Right lobe of liver (tissue), 6 donors: ENCODE measurements at places on chromosomes 11 and 22. TPM values are rescaled to one million over a fixed set of nuclear protein-coding genes. Genes with fewer than 3 reads are reported as not detected.

DNA sequence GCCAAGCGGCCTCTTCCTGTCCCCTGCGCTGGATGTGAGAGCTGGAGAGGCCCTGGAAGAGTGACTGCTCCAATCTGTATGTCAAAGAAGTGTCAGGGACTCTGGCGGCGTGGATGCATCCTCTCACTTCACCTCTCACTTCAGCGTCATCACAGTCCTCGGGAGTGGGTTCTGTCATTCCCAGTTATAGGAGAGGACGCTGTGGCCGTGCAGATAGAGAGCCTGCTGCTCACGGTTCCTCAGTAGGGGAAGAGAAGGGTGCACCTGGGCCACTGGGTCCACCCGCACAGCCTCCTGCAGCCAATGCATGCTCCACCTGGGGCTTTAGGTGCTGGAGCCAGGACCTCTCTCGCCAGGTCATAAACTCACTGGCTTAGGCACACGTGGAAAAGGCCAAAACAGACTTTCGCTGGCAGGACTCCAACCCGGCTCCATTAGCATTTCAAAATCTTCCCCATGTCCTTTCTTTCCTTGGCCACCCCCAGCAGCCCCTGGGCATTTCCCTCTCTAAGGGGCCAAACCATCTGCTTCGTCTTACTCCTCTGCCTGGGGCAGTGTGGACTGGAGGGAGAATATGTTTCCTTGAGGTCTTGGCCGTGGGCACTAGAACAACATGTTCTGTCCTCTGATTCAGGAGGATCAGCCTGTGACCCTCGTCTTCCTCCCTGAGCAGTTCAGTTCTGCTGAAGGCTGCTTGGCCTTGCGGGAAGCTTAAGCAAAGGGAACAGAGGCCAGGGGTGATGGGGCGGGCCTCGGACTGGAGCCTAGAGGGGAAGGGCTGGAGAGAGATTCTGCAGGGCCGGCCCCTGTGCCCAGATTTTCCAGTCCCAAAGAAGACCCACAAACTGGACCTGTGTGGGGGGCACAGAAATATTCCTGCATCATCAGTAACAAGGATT, 57.8 kb downstream of the ST14 start:
- no peaks in the 10 kb centered on the region for H3K36me3 ChIP-seq
- H3K27ac ChIP-seq = no peak overlapping the region
- no peaks in the 10 kb centered on the region for H3K4me1 ChIP-seq
- H3K4me3 ChIP-seq = no peak overlapping the region

DNA sequence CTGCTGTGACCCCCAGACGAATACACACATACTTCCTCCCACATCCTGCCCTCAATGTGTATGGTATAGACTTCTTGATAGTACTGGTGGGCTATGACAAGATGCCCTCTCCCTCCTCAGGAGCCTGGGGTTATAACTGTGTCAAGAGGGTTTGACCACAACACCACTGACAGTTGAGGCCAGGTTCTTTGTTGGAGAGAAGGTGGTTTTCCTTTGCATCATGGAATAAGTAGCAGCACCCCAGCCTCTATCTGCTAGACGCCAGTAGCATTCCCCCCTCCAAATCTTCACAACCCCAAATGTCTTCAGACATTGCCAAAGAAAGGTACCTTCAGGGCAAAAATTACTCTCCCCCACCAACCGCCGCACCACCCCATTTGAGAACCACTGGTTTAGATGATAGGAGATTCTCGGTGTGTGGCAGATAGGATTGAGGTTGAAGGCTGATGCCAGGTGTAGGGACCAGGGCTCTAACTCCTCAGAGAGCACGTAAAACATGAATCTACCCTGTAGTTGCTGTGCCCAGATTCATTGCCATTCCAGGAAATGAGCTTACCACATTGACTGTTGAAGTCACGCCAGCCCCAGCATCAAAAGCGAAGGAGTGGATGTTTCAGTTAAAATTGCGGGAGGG, 5.5 kb upstream of the MYO18B start:
- H3K27me3 ChIP-seq = no peaks in the 10 kb centered on the region
- H3K4me3 ChIP-seq = no peak overlapping the region
- no peaks in the 10 kb centered on the region for H3K36me3 ChIP-seq

- no peaks in the 10 kb centered on the region for H3K27me3 ChIP-seq
- H3K27ac ChIP-seq = no peak overlapping the region
- no peaks in the 10 kb centered on the region for H3K4me1 ChIP-seq
- DNase-seq = no peak
- no peaks in the 10 kb centered on the region for H3K36me3 ChIP-seq
Observed at GRCh38 chr11:33910296-33910957, 18.6 kb upstream of the LMO2 start.

DNA sequence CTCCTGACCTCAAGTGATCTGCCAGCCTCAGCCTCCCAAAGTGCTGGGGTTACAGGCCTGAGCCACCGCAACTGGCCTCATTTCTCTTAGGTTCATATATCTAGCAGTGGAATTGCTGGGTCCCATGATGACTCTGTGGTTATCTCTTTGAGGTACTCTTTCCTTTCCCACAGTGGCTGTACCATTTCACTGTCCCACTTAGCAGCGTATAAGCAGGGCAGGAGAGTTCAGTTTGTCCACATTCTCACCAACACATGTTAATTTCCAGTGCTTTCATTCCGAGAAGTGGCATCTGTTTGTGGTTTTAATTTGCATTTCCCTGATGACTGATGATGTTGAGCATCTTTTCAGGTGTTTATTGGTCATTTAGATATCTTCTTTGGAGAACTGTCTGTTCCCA, 16.4 kb downstream of the PRR5 start:
- no peak overlapping the region for H3K4me3 ChIP-seq
- H3K36me3 ChIP-seq = no peaks in the 10 kb centered on the region
- no peak for DNase-seq

DNA sequence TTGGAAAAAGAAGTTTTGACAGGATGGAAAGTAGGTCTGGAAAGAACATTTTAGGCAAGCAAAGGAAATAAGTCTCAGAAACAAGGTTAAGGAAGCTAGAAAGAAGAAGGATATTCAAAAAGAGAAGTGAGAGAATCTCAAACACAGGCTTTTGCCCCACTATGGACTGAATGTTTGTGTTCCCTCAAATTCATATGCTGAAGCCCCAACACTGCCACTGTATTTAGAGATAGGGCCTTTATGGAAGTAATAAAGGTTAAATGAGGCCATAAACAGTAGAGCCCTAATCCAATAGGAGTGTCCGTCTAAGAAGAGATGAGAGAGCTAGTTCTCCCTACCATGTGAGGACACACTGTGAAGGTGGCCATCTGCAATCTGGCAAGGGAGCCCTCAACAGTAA, 20.6 kb upstream of the RPS13 start:
- H3K4me3 ChIP-seq = no peak overlapping the region
- no peaks in the 10 kb centered on the region for H3K27me3 ChIP-seq
- no peak for DNase-seq

DNA sequence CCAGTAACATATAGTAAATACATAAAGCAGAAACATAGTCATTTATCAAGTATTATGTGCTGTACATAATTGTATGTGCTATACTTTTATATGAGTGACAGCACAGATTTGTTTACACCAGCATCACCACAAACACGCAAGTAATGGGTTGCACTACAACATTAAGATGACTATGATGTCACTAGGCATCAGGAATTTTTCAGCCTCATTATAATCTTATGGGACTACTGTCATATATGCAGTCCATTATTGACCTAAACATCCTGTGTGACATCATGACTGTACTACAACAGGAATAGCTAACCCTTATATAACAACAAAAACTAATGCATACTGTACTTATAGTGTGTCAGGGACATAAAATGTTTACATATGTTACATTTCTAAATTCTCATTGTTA, 50.2 kb upstream of the IZUMO1R start:
- H3K36me3 ChIP-seq = no peaks in the 10 kb centered on the region
- H3K27me3 ChIP-seq = no peaks in the 10 kb centered on the region
- H3K4me1 ChIP-seq = no peaks in the 10 kb centered on the region
- no peak for DNase-seq

DNA sequence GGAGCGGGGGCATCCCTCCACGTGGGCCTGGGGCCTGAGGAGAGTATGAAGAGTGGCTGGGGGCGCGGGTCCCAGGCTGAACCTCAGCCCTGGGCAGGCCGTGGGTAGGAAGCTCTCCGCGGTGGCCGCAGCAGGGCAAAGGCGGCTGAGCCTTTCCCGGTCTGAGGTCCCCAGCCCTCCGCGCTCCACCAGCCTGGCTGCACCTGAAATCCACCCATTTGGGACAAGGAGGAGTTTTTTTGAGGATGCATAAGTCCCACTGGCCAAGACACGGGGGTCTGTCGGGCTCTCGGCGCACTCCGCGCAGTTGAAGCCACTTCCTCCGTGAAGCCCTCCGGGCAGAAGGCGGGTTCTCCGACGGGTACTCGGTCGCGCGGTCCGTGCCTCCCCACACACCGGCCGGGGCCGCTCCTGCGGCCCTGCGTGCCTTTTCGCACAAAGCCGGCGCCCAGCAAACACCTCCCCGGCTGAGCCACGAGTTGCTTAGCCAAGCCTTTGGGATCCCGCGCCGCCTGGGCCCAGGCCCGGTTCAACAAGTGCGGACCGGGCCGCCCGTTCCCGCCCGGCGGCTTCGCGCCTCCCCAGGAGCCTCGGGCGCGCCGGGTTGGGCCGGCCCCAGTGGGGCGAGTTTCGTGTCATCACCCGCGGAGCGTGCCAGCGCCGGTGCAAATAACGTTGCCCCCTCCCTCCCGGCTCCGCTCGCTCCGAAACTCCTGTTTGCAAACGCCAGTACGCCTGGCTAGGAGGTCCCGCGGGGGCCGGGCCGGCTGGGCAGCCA, 666 bp upstream of the OVOL1 start:
- H3K27me3 ChIP-seq = peaks cover 4% of the 10 kb centered on the region
- H3K36me3 ChIP-seq = no peaks in the 10 kb centered on the region
- H3K27ac ChIP-seq = no peak overlapping the region
- peak overlapping the region; percentile 21 for H3K4me3 ChIP-seq
- peaks cover 14% of the 10 kb centered on the region for H3K4me1 ChIP-seq
- no peak for DNase-seq

DNA sequence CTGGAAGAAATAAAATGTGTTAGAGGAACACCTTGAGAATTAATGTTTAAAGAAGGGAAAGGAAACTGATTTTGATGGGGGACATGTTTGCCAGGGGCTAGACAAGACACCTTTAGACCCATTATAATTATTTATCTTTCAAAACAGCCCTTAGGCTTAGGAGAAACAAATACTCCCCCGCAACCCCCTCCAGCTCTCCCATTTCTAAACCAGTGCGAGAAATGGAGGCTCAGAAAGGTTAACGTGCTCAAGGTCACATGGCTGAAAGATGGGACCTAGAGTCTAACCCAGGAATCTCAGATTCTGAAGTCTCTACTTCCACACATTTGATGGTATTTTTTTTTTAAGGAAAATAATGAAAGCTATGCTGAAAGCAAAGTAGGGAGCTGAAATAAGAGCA, 18.0 kb downstream of the EHF start:
- H3K27ac ChIP-seq = no peak overlapping the region
- H3K4me3 ChIP-seq = no peak overlapping the region
- no peak for DNase-seq
- no peaks in the 10 kb centered on the region for H3K27me3 ChIP-seq

- no peaks in the 10 kb centered on the region for H3K27me3 ChIP-seq
- no peaks in the 10 kb centered on the region for H3K36me3 ChIP-seq
- H3K4me3 ChIP-seq = no peak overlapping the region
- H3K27ac ChIP-seq = no peak overlapping the region
- peak; percentile 39 for DNase-seq
Observed at GRCh38 chr11:62324731-62325556, 12.3 kb upstream of the ASRGL1 start.

GRCh38 chr22:41742918-41743317, 43.6 kb downstream of the MEI1 start:
- no peak for DNase-seq
- H3K27me3 ChIP-seq = no peaks in the 10 kb centered on the region
- H3K27ac ChIP-seq = no peak overlapping the region
- no peaks in the 10 kb centered on the region for H3K4me1 ChIP-seq
- H3K4me3 ChIP-seq = no peak overlapping the region

GRCh38 chr11:32949739-32950138, 57.1 kb downstream of the QSER1 start:
- H3K4me1 ChIP-seq = no peaks in the 10 kb centered on the region
- no peak overlapping the region for H3K4me3 ChIP-seq
- no peak for DNase-seq
- H3K27ac ChIP-seq = no peak overlapping the region
- no peaks in the 10 kb centered on the region for H3K27me3 ChIP-seq

GRCh38 chr11:127205688-127206217, 205.2 kb upstream of the KIRREL3 start:
- DNase-seq = no peak
- no peaks in the 10 kb centered on the region for H3K27me3 ChIP-seq
- no peak overlapping the region for H3K4me3 ChIP-seq

GRCh38 chr11:117183724-117184349, 5.3 kb downstream of the SIDT2 start:
- H3K4me3 ChIP-seq = no peak overlapping the region
- H3K27me3 ChIP-seq = no peaks in the 10 kb centered on the region
- peaks cover 15% of the 10 kb centered on the region for H3K4me1 ChIP-seq
- DNase-seq = no peak
- peaks cover 45% of the 10 kb centered on the region for H3K36me3 ChIP-seq

GRCh38 chr11:61895046-61895717, 3.8 kb upstream of the FADS3 start:
- H3K36me3 ChIP-seq = no peaks in the 10 kb centered on the region
- H3K27ac ChIP-seq = no peak overlapping the region
- H3K27me3 ChIP-seq = no peaks in the 10 kb centered on the region

DNA sequence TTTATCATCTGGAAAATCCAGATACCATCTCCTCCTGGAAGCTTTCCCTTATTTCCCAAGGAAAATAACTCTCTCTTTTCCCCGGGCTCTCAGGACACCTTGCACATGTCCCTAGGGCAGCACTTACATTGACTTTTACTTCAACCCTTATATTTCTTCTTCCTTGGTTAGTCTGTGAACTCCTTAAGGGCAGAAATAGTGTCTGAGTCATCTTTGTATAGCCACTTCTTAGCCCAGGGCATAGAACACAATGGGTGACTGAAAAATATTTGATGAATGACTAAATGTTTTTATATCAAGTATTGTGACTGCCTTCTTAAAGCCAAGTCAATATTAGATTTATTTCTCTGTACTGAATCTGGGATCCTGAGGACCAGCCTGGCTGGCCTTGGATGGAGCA, 45.4 kb upstream of the MYOD1 start:
- no peaks in the 10 kb centered on the region for H3K4me1 ChIP-seq
- DNase-seq = no peak
- H3K36me3 ChIP-seq = no peaks in the 10 kb centered on the region
- H3K27ac ChIP-seq = no peak overlapping the region

GRCh38 chr11:66892911-66893310, 36.0 kb downstream of the LRFN4 start:
- H3K27ac ChIP-seq = no peak overlapping the region
- peaks cover 3% of the 10 kb centered on the region for H3K36me3 ChIP-seq
- no peaks in the 10 kb centered on the region for H3K4me1 ChIP-seq
- no peak overlapping the region for H3K4me3 ChIP-seq
- H3K27me3 ChIP-seq = no peaks in the 10 kb centered on the region

PATE2 gene
- total RNA-seq = not detected

LRRC51 gene
- 6.8 TPM for total RNA-seq

GP1BB gene
- total RNA-seq = not detected

MPZL3 gene
- 6.0 TPM for total RNA-seq

OR52I1 gene
- total RNA-seq = not detected

POU2AF1 gene
- 2.4 TPM for total RNA-seq
